ENCODE measurements at places on chromosomes 13 and 19. TPM values are rescaled to one million over a fixed set of nuclear protein-coding genes. Genes with fewer than 3 reads are reported as not detected.

DNA sequence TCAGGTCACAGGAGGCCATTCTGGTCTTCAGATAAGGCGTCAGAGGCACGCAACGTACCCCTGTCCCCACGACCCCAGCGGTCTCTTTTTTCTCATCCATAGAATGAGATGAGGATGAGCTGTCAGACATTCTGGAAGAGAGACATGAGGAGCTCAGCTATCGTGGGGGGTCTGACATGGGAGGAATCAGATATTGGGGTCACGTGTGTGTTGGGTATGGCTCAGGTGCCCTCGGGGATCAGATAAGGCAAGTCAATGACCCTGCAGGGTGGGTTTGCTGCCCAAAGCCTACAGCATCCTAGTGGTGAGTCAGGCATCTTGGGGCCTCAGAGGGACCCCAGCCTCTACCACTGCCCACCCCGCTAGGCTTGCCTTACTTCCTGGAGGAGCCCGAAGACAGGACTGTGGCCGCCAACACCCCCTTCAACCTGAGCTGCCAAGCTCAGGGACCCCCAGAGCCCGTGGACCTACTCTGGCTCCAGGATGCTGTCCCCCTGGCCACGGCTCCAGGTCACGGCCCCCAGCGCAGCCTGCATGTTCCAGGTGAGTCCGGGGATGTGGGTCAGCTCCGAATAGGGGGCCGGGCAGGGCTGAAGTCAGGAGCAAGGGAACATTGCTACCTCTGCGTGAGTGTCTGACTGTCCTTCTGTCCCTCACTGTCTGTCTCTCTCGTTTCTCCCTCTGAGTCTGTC lies 2.6 kb downstream of the AXL start:
- ATAC-seq: no peak

DNA sequence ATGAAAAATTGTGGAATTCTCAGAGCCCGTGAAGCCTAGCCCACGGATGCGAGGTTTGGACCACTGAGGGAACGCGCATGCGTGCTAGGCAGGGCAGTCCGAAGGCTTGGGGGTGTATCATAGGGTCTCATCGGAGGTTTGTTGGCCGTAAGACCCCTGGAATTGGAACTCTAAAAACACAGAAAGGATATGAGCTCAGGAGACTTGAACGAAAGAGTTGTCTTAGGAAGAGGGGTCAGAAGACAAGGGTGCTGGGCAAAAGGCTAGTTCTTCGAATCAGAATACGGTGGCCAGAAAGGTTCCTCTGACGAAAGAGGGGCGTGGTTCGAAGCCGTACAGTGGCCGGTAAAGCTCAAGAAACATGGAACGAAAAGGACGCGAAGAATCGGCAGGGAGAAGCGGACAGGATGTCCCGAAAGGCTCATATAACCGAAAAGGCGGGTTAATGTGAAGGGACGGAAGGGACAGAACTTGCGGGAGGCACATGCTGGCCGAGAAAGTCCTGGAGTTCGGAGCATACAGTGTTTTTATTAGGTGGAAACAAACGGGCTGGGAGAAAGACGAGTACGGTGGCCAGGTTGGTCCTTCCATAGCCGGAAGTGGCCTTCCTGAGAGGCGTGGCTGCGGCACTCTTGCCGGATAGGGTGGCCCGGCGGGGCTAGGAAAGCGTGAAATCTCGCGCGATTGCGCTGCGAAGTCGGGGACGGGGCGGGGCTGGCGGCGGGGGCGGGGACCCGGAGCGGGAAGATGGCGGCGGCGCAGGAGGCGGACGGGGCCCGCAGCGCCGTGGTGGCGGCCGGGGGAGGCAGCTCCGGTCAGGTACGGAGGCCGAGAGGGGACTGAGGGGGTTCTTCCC lies at the start of gene CLPTM1:
CLPTM1 (plus strand) TSS at position 732 of the 856 bp plus-strand sequence; CDS start at position 748, 16 bp downstream.
- ATAC-seq: peak; percentile 97

DNA sequence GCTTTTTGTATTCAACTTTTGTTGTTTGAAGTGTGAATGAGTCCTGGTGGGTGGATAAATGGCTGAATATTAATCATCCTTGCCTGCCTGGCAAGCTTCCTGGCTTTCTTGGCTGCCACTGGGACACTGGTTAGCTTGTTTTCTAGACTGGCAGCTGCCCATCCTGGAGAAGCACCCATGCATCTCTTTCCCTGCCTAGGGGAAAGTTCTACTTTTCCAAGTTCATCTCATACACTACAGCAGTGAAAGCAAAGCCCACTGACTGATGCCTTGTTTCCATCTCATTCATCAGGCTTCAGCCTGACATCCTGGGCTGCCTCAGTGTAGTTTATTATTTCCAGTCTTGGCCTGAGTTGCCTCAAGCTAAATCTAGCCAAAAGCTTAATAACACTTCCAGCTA lies 244.8 kb downstream of the PCDH20 start:
- ATAC-seq: no peak

GRCh38 chr19:13154911-13155471 lies 4.8 kb downstream of the IER2 start:
- ATAC-seq: peak; percentile 37

- no peak for ATAC-seq
Measured at GRCh38 chr13:52451135-52451804, 836 bp upstream of the VPS36 start.

DNA sequence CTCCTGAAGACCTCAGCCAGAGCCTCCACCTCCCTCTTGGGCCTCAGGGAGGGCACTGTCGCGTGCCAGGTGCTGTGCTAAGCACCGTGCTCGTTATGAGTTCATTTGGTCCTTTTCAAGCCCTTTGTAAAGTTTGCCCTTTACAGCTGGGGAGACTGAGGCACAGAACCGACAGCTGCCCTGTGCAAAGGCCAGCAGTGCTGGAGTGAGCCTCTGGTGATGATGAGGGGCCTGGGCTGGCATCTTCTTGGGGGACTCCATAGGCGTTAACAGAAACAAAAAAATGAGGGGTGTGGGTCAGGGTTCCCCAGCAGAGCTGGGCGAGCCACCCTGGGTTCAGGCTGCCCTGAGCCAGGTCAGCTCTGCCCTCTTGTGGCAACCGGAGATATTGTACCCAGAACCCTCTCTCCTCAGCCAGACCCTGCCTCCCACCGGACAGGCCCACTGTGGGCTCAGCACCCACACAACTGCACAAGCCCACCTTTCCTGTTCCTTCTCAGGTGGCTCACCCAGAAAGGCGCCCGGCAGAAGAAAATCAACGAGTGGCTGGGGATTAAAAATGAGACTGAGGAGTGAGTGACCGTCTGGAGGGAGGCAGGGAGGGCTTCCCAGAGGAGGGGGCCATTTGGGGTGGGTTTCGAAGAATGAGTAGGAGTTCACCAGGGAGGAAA lies 5.5 kb upstream of the IFI30 start:
- peak; percentile 95 for ATAC-seq

GRCh38 chr13:43139211-43139610 lies 115.8 kb downstream of the DNAJC15 start:
- no peak for ATAC-seq

- no peak for ATAC-seq
Measured at GRCh38 chr19:16668176-16668575, 7.2 kb downstream of the TMEM38A start.

DNA sequence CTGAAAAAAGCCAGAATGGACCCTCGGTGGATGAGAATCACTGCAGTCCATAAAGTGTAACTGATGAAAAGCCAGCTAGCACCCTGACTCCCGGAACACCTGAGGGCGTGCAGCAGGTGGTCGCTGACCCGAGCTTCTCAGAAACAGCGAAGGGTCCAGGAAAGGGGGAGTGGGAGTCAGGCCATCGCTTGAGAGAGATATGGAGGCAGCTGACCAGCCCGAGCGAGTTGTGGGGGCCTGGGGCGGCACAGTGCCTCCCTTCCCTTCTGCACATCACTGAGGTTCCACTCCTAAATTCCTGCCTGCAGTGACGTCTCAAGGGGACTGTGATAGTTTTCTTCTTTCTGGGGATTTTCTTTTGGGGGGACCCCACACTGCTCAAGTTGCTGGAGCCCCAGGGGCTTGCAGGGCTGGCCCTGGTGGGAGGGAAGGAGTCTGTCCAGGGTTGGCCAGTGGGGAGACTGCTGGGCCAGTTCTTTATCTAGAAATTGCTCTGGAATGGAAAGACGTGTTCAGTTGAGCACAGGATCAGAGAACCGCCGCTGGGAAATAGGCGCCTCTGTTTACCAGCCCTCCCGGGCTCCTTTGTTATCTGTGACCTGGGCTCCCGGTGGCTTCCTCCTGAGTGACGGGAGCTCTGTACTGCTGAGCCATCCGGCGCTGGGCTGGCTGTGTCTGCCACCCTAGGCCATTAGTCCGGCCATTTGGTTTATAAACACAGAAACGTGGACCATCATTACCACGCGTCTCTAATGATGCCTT lies 71.3 kb downstream of the RAB20 start:
- no peak for ATAC-seq

- ATAC-seq: no peak
Measured at GRCh38 chr19:13026462-13027370, 31.4 kb downstream of the NFIX start.

DNA sequence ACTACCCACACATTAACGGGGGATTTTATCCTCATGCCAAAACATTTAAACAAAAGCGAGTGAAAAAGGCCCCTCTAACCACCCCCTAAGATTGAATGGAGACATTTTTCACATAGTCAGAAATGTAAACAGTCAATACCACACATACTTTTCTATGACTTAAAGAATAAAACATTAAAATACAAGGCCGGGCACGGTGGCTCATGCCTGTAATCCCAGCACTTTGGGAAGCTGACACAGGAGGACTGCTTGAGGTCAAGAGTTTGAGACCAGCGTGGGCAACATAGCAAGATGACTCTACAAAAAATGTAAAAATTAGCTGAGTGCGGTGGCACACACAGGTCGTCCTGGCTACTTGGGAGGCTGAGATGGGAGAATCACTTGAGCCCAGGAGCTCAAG lies 47.3 kb downstream of the MPHOSPH8 start:
- no peak for ATAC-seq

- no peak for ATAC-seq
Measured at GRCh38 chr13:71912524-71912923, 45.5 kb upstream of the DACH1 start.

DNA sequence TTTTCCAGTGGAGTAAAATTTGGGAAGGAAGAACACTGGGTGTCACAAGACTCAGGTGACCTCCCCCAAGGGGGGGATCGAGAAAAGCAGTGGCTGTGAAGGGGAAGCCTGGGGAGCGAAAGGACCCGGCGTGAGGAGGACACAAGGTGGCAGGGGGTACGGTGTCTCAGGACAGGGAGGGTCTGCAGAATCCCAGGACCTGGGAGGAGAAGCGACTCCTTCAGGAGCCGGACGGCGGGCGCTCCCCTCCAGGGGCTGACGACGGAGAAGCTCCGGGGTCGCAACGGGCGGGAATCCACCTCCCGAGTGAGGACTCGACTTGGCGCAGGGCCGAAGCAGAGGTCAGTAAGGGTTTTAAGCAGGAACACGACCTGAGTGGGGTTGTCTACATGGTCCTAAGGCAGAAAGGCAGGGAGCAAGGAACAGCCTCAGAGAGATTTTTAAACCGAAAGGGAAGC lies 529 bp downstream of the ZNF836 start:
- peak; percentile 26 for ATAC-seq

- peak; percentile 85 for ATAC-seq
Measured at GRCh38 chr13:28819735-28820098, 422 bp upstream of the MTUS2 start.

DNA sequence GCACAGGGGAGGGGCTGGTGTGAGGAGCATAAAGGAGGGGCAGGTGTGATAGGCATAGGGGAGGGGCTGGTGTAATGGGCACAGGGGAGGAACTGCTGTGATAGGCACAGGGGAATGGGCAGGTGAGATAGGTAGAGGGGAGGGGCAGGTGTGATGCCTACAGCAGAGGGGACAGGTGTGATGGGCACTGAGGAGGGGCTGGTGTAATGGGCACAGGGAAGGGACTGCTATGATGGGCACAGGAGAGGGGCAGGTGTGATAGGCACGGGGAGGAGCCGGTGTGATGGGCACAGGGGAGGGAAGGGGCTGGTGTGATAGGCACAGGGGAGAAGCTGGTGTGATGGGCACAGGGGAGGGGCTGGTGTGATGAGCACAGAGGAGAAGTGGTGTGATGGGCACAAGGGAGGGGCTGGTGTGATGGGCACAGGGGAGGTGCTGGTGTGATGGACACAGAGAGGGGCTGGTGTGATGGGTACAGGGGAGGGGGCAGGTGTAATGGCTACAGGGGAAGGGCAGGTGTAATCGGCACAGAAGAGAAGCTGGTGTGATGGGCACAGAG lies 39.5 kb upstream of the POP4 start:
- no peak for ATAC-seq

GRCh38 chr19:11377237-11377636 lies 2.8 kb downstream of the SWSAP1 start:
- no peak for ATAC-seq

GRCh38 chr19:18122860-18123795 lies 25.6 kb downstream of the MAST3 start:
- ATAC-seq: no peak

The ZNF541 gene
- 0.04 TPM for total RNA-seq

The PABPC3 gene
- 0.32 TPM for total RNA-seq

The PCP2 gene
- 19.5 TPM for total RNA-seq

The NCAN gene
- not detected for total RNA-seq

The CCL25 gene
- total RNA-seq: 0.48 TPM

The KLK13 gene
- total RNA-seq: not detected

The JUNB gene
- 586 TPM for total RNA-seq

The SBSN gene
- not detected for total RNA-seq

The MYO16 gene
- not detected for total RNA-seq

The SELENOV gene
- not detected for total RNA-seq

The FFAR1 gene
- 0.54 TPM for total RNA-seq

The NOVA2 gene
- not detected for total RNA-seq

The NALCN gene
- total RNA-seq: not detected

The METTL21C gene
- not detected for total RNA-seq

Data from activated T-helper 17 cell treated with anti-CD3 and anti-CD28 coated beads, Interleukin-2, amount 50 U/mL, for 72 hours (primary cell).